ENCODE measurements at places on chromosomes 5 and 9.

- DNase-seq = no peak
These were observed 368 bp upstream of the CCDC180 start for GRCh38 chr9:97307091-97307490.

GRCh38 chr5:159779481-159779880 is 136.8 kb upstream of the ADRA1B start:
- DNase-seq = no peak

DNA sequence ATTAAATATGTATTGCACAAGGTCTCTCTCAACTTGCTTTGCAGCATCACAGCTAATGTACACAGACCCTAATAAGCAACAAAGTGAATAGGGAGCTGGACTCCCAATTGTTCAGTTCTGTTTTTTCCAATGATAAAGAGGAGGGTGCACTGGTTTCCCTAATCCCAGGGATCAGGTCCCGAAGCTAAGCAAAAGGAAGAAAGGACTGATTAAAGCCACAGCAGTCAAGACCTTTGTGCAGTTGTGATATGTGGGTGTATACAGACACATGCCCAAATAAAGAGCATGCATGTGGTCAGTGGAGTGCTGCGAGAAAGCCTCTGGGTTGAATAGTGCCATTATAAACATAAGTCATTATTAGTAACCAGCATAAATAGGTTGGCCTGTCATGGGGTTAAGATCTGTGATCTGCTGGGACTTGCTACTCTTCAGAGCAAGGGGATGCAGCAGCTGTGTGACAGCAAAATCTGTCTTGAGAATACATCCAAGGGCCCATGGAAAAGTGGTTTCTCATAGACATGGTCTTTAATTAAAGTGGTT is 1863.1 kb upstream of the WWC1 start:
- DNase-seq = no peak

- peak; percentile 3 for DNase-seq
These were observed 200.3 kb downstream of the TLE1 start for GRCh38 chr9:81489046-81489445.

DNA sequence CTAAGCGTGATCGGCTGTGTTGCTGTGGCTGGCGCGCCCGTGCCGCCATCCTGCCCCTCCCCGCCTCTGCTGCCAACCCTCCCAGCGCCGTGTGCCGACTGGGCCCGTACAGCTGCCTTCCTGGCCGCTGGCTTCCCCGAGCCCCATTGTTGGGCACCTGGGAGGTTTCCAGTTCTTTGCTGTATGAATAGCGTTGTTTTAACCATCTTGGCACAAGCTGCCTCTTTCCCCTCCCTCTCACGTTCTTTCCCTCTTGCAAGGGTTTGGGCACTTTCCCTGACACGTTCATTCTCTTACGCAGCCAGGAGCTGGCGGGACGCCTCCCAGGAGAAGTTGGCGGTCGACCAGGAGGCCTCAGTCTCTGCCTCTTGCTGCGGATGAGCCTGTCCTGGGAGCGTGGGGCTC is 43.1 kb upstream of the RXRA start:
- no peak for DNase-seq

DNA sequence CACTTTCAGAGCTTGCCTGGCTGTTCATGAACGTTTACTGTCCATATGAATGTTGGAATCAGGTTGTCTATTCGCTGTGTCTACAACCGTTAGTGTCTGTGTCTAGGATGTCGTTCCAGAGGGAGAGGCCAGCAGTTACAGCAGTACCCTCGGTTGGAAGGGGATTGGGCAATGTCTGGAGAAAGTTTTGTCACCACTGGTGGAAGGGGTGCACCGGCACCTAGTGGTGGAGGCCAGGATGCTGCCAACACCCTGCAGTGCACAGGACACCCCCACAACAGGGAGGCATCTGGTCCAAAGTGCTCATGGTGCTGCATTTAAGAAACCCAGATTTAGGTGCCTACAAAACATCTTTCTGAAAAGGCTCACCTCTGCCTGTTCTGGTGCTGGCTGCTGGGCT is 220.7 kb downstream of the FANCC start:
- no peak for DNase-seq

- no peak for DNase-seq
These were observed 21.0 kb downstream of the ATOX1 start for GRCh38 chr5:151737431-151737830.

- no peak for DNase-seq
These were observed 23.6 kb downstream of the PRRC2B start for GRCh38 chr9:131417264-131418142.
